ENCODE measurements at places on chromosomes 7 and 10.

- peak; percentile 11 for DNase-seq
Observed at GRCh38 chr10:89535171-89536012, at the start of gene SLC16A12. SLC16A12 (minus strand) TSS chr10:89535594; CDS start chr10:89462578, 73,016 bp downstream.

DNA sequence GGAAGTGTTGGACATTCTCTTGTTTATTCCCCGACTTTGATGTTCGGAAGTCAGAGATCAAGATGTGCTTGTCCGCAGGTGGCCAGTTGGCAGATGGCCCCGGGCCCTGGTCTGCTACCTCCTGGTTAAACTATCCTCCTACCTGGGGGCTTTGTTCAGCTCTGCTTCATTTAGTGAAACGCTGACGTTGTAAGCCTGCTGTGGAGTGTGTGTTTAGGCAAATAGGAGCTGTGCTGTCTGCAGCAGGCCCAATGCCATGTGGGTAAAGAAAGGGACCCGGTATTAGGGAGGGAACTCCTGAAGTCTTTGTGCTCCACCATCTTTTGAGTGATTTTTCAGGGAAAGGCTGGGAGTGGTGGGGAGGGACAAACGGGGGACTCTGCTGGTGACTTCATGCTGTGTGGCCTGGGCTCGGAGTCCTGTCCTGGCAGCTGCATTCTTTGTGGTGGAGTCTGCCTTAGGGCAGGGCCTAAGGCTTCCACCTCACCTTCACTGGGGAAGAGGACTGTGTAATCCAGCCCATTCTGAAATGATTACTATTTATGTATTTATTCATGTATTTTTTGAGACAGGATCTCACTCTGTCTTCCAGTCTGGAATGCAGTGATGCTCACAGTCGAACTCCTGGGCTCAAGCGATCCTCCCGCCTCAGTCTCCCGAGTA, 171.1 kb upstream of the KLF6 start:
- DNase-seq, result no peak

DNA sequence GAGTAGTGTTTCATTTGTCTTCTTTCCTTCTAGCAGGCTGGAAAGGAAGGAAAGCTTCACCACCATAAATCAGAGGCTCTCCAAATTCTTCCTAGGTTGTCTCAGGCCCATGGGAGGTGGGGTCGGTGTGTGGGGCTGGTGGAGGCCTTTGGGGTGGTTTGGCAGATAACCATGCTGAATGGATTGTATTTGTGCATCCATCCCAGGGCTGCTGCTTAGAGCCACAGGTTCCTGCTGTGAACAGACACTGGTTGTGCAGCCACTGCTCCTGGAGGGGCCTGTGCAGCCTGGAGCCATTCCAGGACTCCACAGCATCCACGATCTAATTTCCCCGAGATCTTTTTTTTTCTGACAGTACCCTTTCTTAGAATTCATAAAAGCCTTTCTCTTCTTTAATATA, 741.8 kb downstream of the SUGCT start:
- DNase-seq, result no peak

DNA sequence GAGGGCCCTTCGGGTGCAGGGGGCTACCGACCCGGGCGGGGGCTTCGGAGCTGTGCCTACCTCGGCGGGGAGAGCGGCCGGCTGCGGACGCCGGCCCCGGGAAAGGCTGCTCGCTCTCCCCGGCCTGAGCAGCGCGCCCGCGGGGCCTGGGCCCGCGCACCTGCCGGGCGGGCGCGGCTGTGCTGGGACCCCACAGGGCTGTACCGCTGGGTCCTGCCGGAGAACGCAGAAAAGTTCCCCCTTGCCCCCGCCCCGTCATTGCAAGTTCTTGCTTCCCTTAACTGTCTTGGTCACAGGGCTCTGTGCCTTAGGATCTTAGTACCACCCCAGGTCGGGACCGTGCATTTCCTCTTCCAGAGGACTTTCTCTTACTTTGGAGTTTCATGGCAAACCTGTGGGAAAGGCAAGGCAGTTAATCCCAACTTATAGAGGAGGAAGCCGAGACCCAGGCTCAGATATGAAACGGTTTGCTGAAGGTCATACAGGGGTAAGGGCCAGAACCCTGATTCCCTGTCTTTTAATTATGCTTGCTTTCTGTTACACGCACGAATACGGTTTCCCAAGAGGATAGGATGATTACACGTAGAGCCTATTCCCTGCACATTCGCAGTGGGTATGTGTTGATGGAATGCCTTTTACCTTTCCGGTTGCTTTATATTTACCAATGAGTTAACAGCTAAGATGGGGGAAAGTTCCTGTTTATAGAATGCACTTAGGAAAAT, 652 bp downstream of the PCGF5 start:
- peak; percentile 34 for DNase-seq

- DNase-seq, result no peak
Observed at GRCh38 chr10:28382525-28383269, 79.8 kb upstream of the MPP7 start.

- no peak for DNase-seq
Observed at GRCh38 chr7:113279256-113279655, 160.9 kb upstream of the SMIM30 start.

DNA sequence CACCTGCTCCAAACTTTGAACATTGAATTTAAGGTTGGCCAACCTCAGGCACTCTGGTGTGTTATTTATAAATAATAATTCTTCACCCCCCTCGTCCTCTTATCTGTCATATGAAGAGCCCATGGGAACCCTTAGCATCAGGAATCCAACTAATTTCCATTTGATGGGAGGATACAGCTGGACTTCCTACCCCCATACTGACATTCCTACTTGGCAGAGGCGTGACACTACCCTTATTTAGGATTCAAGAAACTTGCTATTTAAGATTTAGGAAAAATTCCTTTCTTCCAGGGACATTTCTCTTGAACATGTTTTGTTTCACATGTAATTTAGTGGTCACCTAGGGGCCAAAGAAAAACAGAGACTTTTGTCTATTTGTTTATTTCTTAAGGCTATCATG, 171.9 kb upstream of the NRP1 start:
- DNase-seq, result no peak

GRCh38 chr7:19119870-19120486, 2.5 kb upstream of the TWIST1 start:
- DNase-seq, result no peak

DNA sequence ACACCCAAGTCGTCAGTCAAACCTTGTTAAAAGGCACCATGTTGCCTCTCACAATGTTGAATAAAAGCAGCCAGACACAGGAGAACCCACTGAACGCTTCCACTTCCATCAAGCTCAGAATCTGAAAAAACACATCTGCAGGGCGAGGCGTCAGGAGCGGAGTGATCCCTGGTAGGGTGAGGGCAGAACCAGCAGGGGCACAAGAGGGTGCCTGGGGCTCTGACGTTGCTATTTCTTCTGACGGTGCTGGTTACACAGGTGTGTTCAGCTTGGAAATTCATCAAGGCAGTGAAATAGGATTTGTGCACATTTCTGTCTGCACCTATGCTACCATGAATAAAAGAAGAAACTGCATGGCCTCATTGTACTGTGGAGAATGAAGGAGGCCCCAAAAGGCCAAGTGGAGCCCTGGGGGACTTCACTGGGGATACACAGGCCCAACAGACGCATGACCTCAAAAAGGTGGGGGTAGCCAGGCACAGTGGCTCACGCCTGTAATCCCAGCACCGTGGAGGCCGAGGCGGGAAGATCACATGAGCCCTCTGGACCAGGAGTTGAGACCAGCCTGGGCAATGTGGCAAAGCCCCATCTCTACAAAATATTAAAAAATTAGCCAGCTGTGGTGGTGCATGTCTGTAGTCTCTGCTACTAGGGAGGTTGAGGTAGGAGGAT, 19.2 kb upstream of the NCAPG2 start:
- DNase-seq, result no peak

DNA sequence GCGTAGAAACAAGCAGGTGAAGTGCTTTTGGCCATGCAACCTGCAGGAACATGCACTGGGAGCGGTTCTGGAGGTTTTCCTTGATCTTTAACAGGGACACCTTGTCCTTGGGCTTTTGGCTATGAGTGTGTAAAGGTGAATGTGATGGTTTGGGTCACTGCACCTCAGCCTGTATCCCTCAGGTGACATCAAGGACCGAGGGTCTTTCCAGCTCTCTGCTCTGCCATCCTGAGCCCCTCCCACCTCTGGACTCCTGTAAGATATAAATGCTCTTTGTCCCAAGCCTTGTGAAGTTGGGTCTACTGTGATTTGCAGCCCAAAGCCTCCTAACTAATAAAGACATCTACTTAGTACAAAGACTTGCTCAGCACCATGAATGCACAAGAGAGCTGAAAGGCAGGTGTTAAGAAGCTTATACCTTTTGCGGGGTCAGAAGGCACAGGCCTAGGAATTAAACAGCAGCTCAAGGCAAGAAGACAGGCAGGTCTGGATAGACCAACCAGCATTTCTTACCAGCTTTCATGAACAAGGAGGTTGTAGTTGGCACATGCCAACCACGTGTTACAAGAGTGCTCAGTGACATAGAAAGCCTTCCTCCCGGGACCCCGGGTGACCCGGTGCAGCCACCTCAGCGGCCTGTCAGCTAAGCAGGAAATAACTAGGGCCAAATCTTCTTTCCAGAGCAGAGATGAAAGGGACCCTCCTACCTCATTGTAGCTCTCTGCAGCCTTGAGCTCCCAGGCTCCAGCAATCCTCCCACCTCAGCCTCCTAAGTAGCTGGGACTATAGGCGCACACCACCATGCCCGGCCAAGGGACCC, 89.9 kb downstream of the CARD11 start:
- no peak for DNase-seq

- DNase-seq, result no peak
Observed at GRCh38 chr7:29523728-29524127, 39.9 kb upstream of the PRR15 start.

DNA sequence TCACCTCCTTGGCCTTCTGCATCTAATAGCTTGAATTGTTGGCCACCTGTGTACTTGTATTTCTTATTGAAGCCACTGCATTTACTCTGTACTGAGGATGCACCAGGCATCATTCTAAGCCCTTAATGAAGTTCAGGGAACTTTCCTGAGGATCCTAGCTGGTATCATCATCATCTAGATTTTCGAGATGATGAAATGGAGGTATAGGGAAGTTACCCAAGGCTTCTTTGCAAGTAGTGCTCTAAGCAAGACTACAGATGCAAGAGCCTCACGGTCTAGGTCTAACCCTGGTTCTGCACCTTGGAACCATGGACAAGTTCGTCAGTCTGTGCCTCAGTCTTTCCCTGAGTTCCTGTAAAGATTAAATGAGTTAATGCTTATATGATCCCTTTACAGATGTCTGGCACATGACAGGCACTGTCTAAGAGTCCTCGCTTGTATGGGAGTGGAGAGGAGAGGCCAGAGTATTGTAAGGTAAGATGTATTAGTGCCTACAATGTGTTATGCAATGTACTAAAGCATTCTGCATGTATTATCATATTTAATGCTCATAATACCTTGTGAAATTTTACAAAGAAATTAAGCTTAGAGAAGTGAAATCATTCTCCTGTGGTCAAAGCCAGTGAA, 145.1 kb downstream of the KCNMA1 start:
- DNase-seq, result no peak

DNA sequence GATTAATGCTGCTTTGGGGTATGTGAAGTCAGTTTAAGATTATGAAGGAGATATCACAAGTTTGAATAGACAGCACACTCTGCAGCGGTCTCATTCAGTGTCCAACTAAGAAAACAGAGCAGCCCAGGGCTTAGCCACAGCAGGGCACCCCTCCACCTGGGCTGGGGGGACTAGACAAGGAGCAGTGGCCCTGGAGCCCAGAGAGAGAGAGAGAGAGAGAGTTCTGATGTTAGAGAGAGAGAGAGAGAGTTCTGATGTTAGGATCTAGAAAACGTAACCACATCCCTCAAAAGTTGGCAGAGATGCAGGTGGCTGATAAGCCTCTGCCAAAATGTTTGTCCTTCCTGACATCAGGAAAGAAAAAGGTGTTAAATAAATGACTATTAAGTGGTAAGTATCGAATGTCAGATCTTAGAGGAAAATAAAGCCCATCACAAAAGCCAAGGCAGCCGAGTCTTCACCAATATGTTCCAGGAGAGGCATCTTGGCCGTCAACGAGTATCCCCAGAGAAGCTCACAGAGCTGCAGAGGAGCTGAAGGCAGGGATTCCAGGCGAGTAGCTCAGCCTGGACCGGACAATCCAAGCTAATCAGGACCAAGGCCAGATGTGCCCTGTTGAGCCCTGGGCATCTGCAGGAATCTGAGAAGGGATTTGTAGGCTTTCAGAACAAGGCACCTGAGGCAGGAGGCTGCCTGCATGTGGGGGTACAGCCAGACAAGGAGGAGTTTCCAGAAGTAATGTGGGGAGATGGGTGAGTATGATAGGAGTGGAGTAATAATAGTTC, 150.1 kb upstream of the TCF7L2 start:
- no peak for DNase-seq

GRCh38 chr7:128141683-128142195, 99.3 kb upstream of the LEP start:
- DNase-seq, result no peak

GRCh38 chr7:133746847-133747246, 380.3 kb upstream of the LRGUK start:
- no peak for DNase-seq

DNA sequence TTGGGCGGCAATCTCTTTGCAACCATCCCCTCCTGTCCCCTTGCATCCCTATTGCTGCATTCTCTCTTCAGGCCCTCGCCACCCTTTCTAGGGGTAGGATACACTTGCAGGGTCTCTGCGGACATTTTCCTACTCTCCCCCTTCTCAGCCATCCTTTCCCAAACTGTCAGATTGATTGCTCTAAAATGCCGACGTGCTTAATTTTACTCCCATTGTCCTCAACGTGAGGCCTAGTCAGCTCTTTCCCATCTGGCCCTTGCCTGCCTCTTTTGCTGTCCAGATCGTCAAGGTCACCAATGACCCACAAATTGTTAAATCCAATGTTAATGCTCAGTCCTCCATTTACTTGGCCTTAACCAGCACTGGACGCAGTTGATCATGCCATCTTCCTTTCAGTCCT, 12.7 kb upstream of the LRMDA start:
- DNase-seq, result no peak

DNA sequence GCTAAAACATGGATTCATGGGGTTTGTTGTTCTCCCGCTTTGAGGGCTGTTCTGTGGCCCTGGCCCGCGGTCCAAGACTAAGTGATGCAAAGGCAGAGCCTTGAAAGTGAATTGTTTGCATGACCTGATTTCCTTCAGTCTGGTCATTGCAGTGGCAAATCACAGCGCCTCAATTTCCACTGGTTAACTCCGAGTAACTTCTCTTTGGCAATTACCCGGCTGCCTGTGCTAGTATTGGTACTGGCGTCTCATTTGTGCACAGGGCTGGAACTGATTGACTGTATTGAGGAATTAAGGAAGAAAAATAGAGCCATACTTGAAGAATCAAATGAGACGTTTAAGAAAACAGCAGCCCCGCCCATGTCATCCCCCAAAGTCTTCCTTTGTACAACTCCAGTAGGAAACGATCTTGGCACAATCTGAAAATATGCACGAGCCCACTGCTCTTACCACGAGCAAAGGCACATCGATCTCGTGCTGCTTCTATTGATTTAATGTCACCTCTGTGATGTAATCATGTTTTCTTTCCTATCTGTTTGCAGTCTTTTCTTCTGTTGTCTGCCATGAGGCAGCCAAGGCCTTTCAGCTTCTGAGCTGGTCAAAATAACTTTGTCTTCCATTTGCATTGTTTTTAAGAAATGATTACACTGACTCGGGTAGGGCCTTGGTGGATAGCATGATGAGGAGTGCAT, 60.6 kb upstream of the SHH start:
- DNase-seq, result no peak

- no peak for DNase-seq
Observed at GRCh38 chr7:50227726-50228125, 76.8 kb upstream of the IKZF1 start.
